ENCODE measurements at places on chromosomes 3 and 15. TPM values are rescaled to one million over a fixed set of nuclear protein-coding genes. Genes with fewer than 3 reads are reported as not detected.

DNA sequence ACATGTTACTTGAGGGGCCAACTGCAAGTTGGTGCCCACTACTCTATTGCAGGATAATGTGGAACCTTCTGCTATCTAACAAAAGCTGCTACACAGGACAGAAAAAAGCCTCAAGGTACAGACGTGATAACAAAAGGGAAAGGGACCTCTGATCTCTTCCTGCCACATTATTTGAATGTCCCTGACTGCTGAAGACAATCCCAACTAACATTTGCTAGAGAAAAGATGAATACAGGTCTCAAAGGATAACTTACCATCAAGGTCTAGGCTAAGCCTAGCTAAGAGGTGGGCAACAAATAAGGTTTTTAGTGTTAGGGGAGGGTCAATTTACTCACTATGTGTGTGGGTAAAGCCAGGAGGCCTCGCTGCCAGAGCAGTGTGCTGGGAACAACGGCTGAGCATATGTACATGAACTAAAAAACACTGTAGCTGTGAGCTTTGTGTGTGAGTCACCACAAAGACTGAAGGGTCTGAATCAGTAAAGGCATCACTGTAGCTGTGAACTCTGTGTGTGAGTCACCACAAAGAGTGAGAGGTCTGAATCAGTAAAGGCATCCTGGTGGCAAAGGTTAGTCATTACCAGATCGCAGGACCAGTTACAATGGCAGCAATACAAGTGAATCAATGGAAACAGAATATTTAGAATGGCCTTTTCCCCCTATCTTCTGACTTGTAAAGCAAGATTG is 111.7 kb downstream of the LMLN start:
- DNase-seq, result no peak

DNA sequence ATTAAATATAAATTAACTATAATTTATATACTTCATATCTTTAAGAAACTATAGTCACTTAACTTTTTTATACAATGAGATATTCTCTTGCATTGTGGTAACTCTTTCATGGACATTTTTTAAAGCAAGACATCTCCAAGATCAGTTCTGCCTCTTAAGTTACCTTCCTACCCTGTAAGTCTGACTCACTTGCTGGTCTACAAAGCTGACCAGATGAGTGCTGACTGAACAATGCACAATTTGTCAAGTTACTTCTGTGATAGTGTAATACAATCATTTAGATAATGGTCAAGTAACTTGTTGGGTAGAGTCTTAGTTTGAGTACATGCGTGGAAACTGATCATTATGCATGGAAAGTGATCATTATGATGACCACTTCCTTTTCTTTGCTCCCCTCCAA is 145.9 kb downstream of the MEIS2 start:
- no peak for DNase-seq

DNA sequence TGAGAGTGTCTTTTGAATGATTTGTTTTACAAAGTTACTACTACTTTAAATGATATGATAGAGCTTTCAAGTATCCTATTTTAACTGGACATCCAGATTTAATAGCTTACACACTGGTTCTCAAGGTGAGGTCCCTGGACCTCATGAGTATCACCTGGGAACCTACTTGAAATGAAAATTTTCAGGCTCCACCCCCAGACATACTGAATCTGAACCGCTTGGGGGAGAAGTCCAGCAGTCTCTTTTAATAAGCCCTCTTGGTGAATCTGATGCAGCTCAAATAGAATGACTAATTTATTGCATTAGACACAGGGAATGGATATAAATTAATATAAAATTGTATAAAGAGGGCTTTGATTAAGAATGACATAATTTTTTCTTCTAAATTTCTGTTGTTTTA is 29.4 kb upstream of the SLITRK3 start:
- DNase-seq, result no peak

- DNase-seq, result no peak
These were observed 24.7 kb downstream of the MYO5A start for GRCh38 chr15:52503788-52504496.

GRCh38 chr3:58404396-58404795 is 29.2 kb downstream of the PDHB start:
- no peak for DNase-seq

DNA sequence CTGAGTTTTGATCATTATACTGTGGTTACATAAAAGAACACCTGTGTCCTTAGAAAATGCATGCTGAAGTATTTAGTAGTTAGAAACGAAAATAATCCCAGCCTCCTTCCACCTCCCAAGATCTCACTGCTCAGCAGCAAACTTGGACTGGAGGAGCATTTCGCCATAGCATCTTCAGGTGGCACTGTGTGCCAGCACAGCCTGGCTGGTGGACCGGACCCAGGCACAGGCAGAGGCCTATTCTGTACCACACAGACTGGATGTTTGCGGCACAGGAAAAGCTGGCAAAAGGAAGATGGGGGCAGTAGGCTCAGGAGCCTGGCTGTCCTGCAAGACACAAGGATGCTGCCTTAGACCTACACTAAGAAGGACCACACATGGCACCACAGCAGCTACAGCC is 10.2 kb downstream of the STIMATE start:
- DNase-seq, result no peak

- no peak for DNase-seq
These were observed 2.2 kb downstream of the DNAJC19 start for GRCh38 chr3:180987344-180987743.

GRCh38 chr3:129625072-129625874 is 18.8 kb upstream of the PLXND1 start:
- no peak for DNase-seq

Gene ASB14
- not detected for total RNA-seq

Gene KCNMB2
- not detected for total RNA-seq

Gene GPR149
- total RNA-seq, result not detected

All from activated B cell treated with CpG ODN at 0.5 μM for 24 hours (primary cell).